MCF 10A (cell line): ENCODE measurements at places on chromosomes 2 and 18. TPM values are rescaled to one million over a fixed set of nuclear protein-coding genes. Genes with fewer than 3 reads are reported as not detected.
A peak's percentile ranks its signal among the peaks of the same experiment; 100 is the strongest.

- H3K4me3 ChIP-seq: no peak overlapping the region
- H3K27me3 ChIP-seq: no peaks in the 10 kb centered on the region
- H3K4me1 ChIP-seq: no peaks in the 10 kb centered on the region
- no peaks in the 10 kb centered on the region for H3K36me3 ChIP-seq
- H3K27ac ChIP-seq: no peak overlapping the region
- no peak for DNase-seq
These were observed 273.6 kb downstream of the RDH14 start for GRCh38 chr2:18286897-18287296.

GRCh38 chr2:105183555-105184323 is 57.8 kb upstream of the GPR45 start:
- no peak for DNase-seq
- H3K27ac ChIP-seq: no peak overlapping the region
- H3K36me3 ChIP-seq: no peaks in the 10 kb centered on the region
- H3K4me3 ChIP-seq: no peak overlapping the region
- H3K27me3 ChIP-seq: peaks cover 10% of the 10 kb centered on the region

GRCh38 chr2:10285556-10286198 is 17.0 kb upstream of the HPCAL1 start:
- DNase-seq: peak; percentile 87
- peak overlapping the region; percentile 20 for H3K27ac ChIP-seq
- peak overlapping the region; percentile 5 for H3K4me3 ChIP-seq
- H3K27me3 ChIP-seq: no peaks in the 10 kb centered on the region

- peak; percentile 75 for DNase-seq
- H3K36me3 ChIP-seq: no peaks in the 10 kb centered on the region
- no peaks in the 10 kb centered on the region for H3K27me3 ChIP-seq
- no peak overlapping the region for H3K27ac ChIP-seq
- H3K4me1 ChIP-seq: peaks cover 4% of the 10 kb centered on the region
These were observed 62.3 kb upstream of the CCDC195 start for GRCh38 chr2:224778474-224778877.

- no peaks in the 10 kb centered on the region for H3K27me3 ChIP-seq
- H3K36me3 ChIP-seq: no peaks in the 10 kb centered on the region
- DNase-seq: no peak
- no peak overlapping the region for H3K4me3 ChIP-seq
These were observed 304.5 kb upstream of the FANCL start for GRCh38 chr2:58545300-58546280.

DNA sequence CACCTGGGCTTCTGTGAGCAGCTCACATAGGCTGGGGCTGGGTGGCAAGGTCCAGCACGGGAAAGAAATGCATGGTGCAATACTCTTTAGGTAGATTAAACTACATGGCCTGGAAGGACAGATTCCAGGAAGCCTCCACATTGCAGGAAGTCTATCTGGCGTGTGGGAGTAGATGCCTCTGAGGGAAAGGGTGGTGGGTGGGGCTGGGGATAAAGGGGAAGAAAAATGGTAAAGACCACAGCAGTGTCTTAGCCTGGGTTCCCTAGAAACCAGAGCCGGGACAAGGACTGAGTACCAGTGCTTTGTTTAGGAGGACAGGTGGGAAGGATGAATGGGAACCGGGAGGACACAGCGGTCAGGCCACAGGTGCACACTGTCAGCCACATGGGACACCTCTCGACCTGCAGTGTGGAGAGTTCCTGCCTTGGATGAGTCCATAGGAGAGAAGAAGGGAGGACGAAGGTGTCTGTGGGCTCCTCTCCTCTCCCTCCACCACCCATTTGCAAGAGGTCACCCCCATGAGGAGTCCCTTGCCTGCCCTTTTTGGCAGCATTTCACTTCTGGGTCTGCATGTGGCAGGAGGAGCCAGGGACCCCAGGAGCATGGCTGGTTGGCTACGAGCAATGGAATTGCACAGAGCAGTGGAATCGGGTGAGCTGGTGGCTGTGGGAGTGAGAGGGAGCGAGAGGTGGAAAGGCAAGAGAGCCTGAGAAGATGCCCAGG is 91.5 kb upstream of the HS6ST1 start:
- DNase-seq: no peak
- H3K27ac ChIP-seq: no peak overlapping the region
- no peaks in the 10 kb centered on the region for H3K4me1 ChIP-seq
- no peaks in the 10 kb centered on the region for H3K36me3 ChIP-seq
- no peak overlapping the region for H3K4me3 ChIP-seq

The STAT1 gene
- total RNA-seq: 32.3 and 36.9 TPM in 2 replicates

- no peak overlapping the region for H3K27ac ChIP-seq
- no peaks in the 10 kb centered on the region for H3K36me3 ChIP-seq
- H3K4me3 ChIP-seq: no peak overlapping the region
- H3K4me1 ChIP-seq: peaks cover 5% of the 10 kb centered on the region
- peak; percentile 17 for DNase-seq
These were observed 39.3 kb upstream of the NARS1 start for GRCh38 chr18:57660961-57661360.
